ENCODE measurements at places on chromosomes 3 and 15.

- DNase-seq, result no peak
These were observed 180.0 kb downstream of the KCNAB1 start for GRCh38 chr3:156300371-156300770.

- DNase-seq, result no peak
These were observed 232.4 kb downstream of the NFKBIZ start for GRCh38 chr3:102081572-102082289.

GRCh38 chr15:74502301-74502700 is 38.7 kb upstream of the ARID3B start:
- no peak for DNase-seq

DNA sequence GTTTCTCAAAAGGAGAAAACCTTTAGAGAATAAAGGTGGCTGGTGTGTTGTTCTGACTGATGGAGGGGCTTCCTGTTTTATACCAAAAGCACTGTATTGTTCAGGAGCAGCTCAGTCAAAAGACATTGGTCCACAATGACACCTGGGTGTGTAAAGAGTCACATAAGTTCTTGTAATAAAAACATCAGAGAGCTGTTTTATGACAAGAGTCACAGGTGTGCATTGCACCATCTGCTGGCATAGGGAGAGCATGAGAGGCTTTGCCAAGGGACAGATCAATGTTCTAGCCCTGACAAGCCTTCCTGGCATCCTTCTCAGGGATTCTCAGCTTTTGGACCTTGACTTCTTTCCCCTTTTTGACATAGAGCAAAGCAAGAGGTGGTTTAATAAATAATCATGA is 20.4 kb downstream of the ARPP21 start:
- no peak for DNase-seq

- DNase-seq, result no peak
These were observed 15.0 kb upstream of the C15orf61 start for GRCh38 chr15:67505675-67506572.

GRCh38 chr3:197083486-197083885 is 53.9 kb upstream of the MELTF start:
- no peak for DNase-seq

GRCh38 chr3:35183927-35184675 is 455.2 kb upstream of the ARPP21 start:
- DNase-seq, result no peak

DNA sequence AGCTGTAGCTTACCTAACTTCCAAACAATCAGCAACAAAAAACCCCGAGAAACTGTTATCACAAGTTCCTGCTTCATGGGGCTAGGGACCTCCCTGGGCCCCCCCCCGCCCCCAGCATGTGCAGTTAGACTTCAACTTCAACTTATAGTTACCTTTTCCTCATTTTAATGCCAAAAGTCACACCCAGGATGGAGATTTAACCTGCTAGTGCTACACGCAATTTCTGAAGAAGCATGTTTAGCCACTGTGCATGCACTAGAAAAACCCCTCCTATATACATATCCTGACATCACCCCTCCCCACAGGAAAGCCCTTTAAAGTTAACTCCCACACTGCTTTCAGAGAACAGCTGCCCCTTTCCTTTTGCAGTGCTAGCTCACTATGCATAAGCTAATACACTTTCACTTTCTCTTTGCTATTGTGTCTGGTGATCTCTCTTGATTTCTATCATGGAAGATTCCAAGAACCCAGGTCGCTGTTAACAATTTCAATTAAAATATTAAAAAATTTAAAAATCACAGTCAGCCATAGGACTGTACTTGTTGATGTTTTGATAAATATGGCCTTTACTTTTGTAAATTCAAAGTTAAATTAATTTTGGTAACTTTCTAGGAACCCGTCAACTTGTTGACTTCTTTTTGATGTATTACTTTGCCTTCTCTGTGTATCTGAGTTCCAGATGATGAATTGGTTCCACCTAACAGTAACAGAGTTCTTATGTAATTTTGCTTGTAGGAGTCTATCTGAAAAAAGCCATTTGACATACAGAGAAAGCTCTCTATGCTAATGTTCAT is 75.2 kb upstream of the ACAD9 start:
- DNase-seq, result no peak

- no peak for DNase-seq
These were observed 12.1 kb upstream of the CNBP start for GRCh38 chr3:129195731-129196256.

- DNase-seq, result no peak
These were observed 14.5 kb downstream of the MAP6D1 start for GRCh38 chr3:183810643-183811594.

DNA sequence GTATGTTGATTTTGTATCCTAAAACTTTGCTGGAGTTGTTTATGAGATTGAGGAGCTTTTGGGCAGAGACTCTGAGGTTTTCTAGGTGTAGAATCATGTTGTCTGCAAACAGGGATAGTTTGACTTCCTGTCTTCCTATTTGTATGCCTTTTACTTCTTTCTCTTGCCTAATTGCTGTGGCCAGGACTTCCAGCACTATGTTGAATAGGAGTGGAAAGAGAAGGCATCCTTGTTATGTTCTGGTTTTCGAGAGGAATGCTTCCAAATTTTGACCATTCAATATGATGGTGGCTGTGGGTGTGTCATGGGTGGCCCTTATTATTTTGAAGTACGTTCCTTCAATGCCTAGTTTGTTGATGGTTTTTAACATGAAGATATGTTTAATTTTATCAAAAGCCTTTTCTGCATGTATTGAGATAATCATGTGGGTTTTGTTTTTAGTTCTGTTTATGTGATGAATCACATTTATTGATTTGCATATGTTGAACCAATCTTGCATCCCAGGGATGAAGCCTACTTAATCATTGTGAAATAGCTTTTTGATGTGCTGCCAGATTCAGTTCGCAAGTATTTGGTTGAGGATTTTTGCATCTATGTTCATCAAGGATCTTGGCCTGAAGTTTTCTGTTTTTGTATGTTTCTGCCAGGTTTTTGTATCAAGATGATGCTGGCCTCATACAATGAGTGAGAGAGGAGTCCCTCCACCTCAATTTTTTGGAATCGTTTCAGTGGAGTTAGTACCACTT is 188.1 kb downstream of the MINAR1 start:
- DNase-seq, result no peak

- DNase-seq, result no peak
These were observed 30.5 kb downstream of the XRN1 start for GRCh38 chr3:142417302-142417701.

DNA sequence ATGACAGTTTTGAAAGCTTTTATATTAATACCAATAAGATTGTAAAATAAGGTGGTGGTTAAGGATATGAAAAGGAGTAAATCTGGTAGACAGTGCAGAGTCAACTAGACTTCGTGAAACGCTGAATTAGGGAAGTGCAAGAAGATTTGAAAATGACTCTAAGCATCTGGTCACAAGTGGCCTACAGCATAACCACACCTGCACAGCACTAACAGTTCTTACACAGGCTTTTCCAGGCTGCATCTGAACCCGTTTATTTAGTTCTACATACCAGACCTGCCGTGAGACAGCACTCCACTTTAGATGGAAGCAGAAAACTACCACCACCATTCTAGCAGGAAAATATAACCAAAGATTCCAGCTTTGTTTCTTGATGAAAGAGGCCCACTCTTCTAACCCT is 1.9 kb downstream of the DMXL2 start:
- DNase-seq, result no peak

GRCh38 chr3:99645277-99646106 is 7.1 kb downstream of the COL8A1 start:
- DNase-seq, result no peak

DNA sequence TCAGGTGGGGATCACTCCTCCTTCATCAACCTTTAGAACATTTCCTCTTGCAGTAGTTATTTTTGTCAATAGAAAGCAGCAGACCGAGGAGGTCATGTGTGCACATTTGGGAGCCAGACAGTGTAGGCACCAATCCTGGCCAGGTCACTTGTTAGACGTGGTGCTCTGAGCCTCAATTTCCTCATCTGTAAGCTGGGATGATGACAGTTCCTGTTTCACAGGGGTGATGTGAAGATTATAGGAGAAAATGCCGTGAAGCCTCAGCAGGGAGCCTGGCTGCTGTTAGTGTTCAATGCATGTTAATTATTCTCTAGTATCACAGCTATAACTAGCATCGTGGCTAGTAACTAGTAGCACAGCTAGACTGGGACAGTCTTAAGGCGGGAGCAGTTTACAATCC is 64.7 kb downstream of the ATP2B2 start:
- no peak for DNase-seq

DNA sequence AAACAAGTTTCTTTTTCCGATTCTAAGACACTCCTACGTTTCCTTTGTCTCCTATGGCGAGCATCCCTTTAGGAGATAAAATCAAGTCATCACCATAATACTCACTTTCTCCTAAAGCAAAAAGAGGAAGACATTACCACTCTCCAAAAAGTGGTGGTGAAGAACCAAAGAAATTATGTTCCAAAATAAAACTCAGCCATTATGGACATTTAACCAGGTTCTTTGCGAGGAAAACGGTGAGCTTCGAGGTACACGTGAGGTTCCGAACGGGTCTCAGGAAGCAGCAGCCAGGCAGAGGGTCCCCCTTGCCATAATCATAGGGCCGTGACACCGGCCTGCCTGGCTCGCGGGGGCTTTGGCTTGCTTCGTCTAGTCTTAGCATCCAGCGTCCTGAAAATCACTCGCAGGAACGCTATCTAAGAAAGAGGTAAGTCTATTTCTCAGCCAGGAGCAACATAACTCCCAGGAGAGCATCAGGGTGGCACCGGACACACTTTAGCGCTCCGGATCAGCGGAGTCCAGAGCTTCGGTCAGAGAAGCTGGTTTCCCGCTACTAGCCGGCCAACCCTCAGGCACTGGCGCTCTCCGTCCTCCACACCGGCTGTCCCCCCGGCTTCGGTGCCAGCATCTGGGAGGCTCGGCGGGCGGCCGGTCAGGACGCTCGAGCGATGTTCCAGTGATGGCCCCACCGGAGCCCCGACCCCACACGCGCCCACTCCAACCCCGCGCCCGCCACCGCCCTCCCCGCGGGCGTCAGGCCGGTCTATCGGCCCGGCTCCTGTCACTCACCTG is 581 bp downstream of the IP6K1 start:
- DNase-seq, result no peak

DNA sequence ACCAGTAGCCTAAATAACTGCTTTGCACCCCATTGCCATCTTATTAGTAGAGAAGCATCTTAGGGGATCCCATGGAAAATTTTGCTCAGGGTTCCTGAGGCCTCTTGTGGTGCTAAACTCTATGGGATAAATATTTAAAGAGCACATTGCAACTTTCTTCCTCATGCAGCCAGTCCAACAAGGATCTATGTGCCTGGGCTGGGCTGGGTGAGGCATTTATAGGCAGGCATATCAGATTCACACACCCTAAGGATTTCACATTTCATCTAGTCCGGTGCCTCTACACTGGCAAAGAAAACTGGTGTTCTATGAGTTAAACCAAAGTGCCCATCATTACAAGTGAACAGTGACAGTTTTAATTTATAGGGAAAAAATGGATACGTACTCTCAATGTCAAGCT is 512.3 kb downstream of the EDEM1 start:
- DNase-seq, result no peak

GRCh38 chr15:91694131-91694830 is 159.2 kb upstream of the SLCO3A1 start:
- DNase-seq, result no peak

DNA sequence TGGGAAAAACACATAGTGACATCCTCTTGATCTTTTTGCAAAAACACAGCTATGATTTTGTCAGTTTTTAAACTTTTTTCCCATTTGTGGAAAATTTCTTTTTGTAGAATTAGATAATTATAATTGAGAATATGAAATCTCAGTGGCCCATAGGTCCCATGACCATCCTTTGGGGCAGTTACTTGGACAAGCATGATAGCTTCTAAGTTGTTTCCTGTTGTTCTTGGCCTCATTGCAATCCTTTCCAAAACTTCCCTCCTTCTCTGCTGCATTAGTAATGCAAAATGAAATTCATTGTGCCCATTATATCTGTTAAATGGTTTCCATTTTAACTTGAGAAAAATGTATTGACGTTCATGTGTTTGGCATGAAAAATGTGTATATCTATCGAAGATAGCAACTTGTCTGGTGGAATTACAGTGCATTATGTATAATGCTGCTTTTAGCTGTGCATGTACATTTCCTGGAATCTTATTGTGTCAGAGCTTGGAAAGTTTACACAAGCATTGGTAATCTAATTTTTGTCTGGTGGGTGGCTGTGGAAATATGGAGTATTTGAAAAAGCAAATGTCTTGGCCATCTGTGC is 70.0 kb downstream of the MDFIC2 start:
- no peak for DNase-seq

- no peak for DNase-seq
These were observed 140.5 kb downstream of the FNDC3B start for GRCh38 chr3:172179680-172180399.

DNA sequence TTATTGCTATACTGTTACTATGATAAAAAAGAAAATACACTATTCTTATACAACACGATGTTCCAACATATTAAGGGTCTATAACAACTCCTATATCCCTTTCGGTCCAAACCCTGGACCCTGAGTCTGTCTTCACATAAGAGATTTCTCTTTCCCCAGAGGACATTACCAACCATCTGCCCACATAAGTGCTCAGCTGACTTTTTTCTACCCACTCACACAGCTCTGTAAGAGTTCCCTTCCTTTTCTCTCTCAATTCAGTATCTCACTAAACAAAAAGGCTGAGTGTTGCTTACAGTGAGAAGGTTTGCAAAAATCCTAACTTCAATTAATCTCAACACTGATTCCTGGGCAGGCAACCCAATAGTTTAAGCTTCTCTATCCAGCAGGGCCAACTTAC is 30.5 kb downstream of the ITGB5 start:
- DNase-seq, result no peak

GRCh38 chr3:30073040-30073439 is 533.4 kb upstream of the TGFBR2 start:
- no peak for DNase-seq

DNA sequence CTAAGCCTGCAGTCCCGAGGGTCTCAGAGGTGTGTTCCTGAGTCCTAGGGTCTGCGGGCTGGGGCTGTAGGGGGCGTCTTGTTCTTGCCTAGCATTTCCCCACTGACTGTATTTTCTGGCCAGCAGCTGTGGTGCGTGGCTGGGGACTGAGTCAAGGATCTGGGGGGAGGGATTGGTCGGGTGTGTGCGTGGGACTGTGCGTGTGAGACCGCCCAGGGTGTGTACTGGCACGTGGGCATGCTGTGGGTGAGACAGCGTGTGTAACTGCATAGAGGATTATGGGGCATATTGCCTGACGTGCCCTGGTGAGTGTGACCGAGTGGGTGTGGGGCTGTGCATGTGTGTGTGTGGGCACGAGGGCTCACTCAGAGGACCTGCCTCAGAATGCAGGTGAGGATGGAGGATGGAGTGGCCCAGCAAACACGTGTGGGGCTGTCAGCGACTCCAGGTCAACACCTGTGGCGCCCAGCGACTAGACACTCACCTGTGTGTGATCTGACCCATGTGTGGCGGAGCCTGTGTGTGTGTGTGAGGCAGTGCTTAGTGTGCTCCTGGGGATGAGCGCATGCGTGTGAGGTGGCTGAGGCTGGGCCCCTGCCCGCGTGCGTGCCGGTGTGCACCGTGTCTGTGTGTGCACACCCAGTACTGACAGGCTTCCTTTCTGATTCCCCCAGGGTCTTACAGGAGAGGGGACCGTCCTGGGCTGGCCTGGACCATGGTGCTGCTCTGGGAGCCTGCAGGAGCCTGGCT is 20.9 kb downstream of the FBLN2 start:
- DNase-seq, result no peak

- DNase-seq, result no peak
These were observed 95.0 kb downstream of the IQCH start for GRCh38 chr15:67349634-67350033.

GRCh38 chr3:63168179-63168578 is 109.9 kb upstream of the SYNPR start:
- DNase-seq, result no peak

Data from right renal pelvis (tissue), 4 donors.